ENCODE measurements at places on chromosomes 6 and 20.

- no peak for DNase-seq
These were observed 16.4 kb downstream of the TBPL1 start for GRCh38 chr6:133969285-133969920.

GRCh38 chr6:144305567-144305966, 20.4 kb downstream of the UTRN start:
- no peak for DNase-seq

DNA sequence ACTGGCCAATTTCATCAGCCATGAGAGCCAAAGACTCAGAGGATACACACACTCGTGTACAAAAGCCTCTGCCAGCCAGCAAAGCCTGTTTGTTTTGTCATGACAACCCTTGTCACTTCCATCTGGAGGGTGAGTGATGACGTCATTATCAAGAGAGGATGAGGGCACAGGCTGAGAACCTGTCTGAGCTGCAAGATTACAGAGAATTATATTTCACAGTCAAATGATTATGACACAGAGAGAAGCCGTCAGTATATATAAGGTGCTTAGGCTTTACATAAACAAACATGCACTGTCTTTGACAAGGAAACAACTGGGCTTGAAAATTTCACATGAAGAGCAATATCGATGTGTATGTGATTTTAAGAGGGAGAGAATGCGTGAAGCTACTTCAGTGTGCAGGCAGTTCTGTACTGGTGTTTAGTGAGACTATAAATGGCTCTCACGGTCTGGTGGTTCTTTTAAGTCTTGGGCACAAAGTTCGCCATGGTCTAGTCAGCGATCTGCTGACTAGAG, 36.5 kb upstream of the BCLAF1 start:
- DNase-seq = no peak

GRCh38 chr20:51341581-51341980, 200.9 kb downstream of the NFATC2 start:
- DNase-seq = no peak

All from CD4-positive, alpha-beta T cell treated with Interferon gamma for 1 hour (primary cell).